ENCODE measurements at places on chromosomes 16 and 17.
A peak's percentile ranks its signal among the peaks of the same experiment; 100 is the strongest.

DNA sequence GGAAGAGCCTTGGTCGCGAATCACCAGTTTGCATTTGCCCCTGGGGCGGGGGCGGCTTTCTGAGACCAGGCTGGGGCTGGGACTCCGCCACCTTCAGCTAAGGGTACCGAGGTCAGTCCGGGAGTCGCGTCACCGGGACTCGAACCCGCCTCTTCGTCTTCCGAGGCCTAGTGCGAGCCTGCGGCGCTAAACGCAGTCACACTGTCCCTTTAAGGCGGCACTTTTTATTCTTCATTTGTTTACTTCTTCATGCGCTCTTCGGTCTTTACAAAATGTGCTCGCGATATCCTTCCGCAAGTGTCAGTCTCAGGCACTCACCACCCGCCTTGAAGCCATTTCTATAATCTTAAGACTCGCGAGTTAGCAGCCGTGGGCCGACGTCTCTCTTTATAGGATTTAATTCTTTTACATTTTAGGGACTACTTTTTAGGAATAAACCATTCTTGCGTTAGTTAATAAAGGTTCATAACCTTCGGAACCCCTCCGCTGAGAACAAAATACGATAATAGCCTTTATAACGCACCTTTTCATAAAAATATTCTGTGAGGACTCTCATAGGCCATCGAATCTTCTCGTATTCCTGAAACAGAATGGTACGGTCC, 593 bp upstream of the HEXIM1 start:
- DNase-seq = peak; percentile 96

DNA sequence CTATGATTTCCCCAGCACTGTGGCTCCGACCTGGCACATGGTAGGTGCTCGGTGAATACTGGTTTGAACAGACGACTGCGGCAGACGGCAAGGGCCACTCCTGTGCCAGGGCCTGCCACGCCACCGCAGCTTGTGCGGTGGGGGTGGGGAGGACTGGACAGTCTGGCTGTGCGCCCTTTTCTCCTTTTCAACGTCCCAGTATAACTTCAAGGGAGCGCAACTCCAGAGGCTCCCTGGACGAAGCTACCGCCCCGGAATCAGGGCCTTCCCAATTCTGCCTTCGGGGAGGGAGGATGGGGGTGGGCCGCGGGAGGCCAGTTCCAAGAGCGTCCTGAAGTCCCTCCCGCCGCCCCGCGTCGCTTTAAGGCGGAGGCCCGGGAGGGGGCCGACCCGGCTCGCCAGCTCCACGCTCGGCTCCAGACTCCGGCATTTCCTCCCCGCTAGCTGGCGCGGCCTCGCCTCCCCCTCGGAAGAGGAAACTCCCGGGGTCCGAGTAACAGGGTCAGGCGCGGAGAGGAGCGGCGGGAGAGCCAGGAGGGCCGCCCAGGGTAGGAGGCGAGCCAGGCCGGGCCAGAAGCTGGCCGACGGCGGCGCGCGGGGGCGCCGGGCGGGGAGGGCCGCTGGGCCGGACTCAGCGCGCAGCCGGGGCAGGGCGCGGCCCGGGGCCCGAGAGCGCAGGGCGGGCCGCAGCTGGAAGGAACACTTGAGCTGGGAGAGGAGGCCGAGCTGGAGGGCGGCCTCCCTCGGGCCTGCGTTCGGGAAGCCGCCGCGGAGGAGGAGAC, at the start of gene ITPRIPL2:
Gene ITPRIPL2, plus strand, starts transcription at position 388 of the 782 bp plus-strand sequence. CDS start 498 bp downstream, outside the sequence.
- DNase-seq = peak; percentile 67

DNA sequence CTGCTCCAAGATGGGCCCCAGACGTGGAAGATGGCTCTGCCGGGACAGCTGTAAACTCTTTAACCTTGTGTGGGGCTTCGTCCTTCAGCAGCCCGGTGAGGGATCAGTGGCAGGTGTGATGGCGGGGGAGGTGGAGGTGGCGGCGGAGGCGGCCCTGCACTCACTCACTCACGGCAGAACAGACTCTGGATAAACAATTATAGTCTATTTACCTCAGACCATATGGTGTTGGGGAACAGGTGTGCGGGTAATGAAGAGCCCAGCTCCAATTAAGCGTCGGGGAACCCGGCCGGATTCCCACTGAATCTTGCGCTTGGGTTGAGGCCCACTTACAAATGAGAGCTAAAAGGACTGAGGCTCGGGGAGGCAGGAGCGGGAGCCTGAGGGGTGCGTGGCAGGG, 104.3 kb upstream of the SDK2 start:
- no peak for DNase-seq

DNA sequence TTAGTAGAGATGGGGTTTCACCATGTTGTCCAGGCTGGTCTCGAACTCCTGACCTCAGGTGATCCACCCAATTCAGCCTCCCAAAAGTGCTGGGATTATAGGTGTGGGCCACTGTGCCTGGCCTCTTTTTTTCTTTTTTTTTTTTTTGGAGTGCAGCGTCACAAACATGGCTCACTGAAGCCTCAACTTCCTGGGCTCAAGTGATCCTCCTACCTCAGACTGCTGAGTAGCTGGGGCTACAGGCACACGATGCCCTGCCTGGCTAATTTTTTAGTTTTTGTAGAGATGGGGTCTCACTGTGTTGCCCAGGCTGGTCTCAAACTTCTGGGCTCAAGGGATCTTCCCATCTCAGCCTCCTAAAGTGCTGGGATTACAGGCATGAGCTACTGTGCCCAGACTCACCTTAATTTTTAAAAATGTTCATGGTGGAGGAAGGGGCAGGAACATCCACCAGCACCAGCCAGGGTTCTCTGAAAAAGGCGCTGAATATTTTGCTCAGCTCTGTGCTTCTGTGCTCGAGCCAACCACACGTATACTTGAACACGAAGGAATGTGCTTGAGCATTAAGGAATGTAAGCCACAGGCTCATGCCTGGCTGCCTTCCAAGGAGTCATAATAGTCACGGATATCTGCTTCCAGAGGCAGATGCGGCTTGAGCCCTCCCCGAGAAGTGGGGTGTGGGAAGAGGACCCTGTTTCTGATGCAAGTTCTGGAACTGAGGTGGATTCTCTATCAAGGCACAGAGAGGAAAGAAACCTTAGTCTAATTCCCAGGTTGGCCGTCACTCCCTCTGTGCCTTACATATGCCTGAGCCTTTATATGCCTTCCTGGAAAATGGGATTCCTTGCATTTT, 65.5 kb upstream of the CREBBP start:
- DNase-seq = peak; percentile 99

GRCh38 chr16:89313583-89313982, 96.1 kb downstream of the ZNF778 start:
- DNase-seq = no peak

DNA sequence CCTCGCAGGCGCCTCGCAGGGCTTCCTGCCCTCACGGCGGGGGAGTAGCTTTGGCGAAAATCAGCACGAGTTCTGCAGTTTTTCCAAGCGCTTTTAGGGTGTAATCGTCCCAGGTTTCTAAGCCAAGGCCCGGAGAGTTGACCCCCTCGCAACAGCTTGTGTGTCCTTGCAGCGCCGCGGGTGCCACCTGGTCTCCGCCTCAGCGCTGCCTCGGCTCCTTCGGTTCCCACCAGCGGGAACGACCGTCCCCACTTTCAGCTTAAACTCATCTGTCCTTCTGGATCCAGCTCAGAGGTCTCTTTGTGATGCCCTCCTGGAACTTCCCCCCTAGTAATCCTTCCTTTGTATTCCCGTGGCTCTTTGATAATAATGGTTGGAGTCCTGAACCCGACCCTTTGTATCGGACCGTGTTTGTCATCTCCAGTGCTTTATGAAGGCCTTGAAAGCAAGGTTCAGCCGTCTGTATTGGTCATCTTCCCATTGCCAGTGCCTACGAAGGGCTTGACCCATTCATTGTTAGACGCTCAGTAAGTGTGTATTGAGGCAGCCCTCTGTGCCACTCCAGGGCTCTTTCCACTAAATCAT, 858 bp upstream of the SMARCE1 start:
- DNase-seq = no peak

GRCh38 chr17:65366102-65366844, 195.2 kb downstream of the AXIN2 start:
- no peak for DNase-seq

DNA sequence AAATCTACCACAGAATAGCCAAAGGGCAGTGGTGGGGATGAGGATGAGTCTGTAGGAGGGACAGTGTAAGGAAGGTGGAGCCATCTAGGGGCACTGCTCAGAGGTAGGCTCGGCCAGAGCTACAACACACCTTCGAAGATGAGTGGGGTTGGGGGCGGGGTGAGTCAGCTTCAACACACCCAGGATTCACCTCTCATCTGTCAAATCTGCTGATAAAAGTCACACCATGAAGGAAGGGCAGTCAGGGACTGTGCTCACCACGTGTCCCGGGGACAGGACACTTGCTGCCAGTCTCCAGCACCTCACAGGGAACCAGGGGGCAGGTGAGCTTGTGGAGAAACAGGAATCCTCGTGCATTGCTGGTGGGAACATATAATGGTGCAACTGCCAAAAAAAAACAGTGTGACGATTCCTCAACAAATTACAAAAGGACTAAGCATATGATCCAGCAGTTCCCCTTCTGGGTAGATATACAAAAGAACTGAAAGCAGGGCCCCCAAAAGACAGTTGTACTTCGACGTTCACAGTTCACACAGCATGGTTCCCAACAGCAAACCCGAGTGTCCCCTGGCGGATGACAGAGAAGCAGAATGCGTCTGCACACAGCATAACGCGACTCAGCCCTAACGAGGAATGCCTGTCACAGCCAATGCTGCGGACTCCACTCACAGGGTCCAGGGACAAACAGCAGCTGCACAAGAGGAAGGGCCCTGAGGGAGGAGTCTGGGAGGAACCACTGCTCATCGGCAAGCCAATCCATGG, 133.1 kb downstream of the ANKRD11 start:
- no peak for DNase-seq

DNA sequence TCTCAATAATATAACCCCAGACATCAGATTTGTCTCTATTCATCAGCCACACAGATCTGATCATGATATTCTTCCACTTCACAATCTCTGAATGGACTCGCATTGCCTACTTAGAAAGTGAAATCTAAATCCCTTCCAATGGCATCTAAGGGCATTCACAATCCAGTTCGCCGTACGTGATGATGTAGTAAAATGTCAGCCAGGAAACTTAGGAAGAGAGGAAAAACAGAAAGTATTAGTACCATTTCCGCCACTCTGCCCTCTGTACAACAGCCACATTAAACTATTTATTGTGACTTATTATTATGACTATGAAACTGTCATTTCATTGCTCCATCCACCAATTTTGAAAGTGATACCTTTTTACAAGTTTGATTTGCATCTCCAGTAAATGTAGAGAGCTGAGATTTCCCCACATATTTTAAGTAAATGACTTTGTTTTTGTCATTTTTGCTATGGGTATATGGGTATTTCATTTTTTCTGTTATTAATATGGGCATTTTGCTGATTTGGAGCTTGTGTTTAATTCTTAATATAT, 69.4 kb upstream of the SMIM36 start:
- no peak for DNase-seq

- DNase-seq = no peak
These were observed 26.1 kb upstream of the MLKL start for GRCh38 chr16:74726716-74727115.

GRCh38 chr17:50213026-50214022, 11.9 kb upstream of the COL1A1 start:
- DNase-seq = no peak

GRCh38 chr16:49283376-49284049, 1.9 kb upstream of the CBLN1 start:
- no peak for DNase-seq

- DNase-seq = no peak
These were observed 32.7 kb downstream of the COX10 start for GRCh38 chr17:14101976-14102375.

DNA sequence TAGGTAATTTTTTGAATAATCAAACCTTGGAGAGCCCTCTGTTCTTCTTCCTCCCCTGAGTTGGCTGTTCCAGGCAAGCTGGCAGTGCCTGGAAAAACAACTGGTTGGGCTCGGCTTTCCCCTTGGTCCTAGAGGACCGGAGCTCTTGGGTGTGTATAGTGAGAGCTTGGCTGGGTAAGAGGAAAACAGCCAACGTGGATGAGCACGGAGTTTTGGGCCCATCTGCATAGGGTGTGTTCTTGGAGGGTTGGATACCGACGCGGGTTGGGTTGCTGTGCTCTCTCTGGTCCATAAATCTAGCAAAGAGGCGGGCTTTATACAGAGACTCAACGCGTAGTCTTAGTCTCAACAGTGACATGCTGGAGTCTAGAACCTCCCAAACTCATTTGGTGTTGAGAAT, 23.2 kb downstream of the ITGB3 start:
- DNase-seq = peak; percentile 89

DNA sequence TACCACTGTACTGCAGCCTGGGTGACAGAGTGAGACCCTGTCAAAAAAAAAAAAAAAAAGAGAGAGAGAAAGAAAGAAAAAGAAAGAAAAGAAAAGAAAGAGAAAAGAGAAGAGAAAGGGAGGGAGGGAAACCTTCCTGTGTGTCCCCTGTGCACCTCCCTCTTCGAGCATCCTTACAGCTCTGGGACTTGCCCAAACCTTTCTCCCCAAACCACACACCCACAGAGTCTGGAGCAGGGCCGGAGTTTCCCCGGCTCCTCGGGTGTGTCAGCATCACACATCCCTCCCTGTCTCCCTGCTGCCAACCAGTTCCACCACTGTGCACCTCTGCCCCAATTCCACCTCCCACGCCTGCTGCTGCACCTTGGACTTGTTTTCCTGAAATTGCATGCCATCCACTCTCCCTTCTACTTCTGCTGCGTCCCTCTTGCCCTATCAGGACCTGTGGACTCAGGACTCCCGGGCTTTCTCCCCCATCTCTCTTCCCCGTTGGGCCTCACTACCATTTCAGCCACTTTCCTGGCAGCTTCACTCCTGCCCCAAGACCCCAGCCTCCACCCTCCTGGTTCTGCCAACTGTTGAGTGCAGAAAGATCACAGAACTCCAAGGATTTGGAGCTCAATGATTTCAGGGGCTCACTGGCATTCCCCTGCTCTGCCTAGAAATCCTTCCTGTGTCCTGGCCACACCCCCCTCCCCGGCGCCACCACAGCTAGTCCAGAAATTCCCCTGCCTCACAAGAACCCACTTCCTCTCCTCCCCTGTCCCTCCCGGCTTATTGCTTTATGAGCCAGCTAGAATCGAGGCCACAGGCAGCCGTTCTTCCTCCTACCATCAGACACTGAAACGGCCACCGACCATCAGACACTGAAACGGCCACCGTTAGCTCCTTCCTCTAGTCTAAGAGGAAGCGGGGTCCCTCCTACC, 3.7 kb upstream of the CDK3 start:
- peak; percentile 30 for DNase-seq

GRCh38 chr16:20866145-20866772, 33.9 kb downstream of the DCUN1D3 start:
- DNase-seq = peak; percentile 35

DNA sequence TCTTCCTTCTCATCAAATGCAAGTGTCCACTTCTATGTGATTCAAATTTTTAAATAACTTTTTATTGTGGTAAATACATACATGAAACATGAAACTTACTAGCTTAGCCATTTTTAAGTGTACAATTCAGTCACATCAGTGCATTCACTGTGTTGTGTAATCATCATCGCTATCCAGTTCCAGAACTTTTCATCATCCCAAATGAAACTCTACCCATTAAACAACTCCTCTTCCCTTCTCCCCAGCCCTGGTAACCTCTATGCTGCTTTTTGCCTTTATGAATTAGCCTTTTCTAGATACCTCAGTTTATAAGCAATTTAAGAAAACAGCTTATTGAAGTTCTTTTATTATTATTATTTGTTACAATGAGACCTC, 41.1 kb upstream of the IL34 start:
- DNase-seq = no peak
